ENCODE measurements at places on chromosomes 11 and 22.
A peak's percentile ranks its signal among the peaks of the same experiment; 100 is the strongest.

DNA sequence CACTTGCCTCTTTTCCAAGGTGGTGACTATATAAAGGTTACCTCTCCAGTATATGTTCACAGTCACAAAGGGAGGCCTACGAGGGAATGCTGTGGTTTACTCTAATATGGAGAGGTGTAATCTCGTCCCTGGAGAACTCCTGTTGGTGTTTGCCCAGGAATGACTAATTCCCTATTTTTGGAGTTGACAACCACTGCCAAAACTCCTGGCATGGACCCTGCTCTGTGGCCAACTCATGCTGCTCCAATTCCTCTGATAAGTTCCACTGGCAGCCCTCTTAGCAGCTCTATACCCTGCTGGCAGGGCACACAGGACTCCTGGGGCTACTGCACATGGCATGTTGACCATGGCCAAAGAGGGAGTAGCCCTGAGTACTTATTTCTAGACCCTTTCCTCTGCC lies 418.7 kb upstream of the ANO5 start:
- H3K27ac ChIP-seq: no peak overlapping the region
- H3K36me3 ChIP-seq: no peaks in the 10 kb centered on the region
- H3K27me3 ChIP-seq: no peaks in the 10 kb centered on the region

DNA sequence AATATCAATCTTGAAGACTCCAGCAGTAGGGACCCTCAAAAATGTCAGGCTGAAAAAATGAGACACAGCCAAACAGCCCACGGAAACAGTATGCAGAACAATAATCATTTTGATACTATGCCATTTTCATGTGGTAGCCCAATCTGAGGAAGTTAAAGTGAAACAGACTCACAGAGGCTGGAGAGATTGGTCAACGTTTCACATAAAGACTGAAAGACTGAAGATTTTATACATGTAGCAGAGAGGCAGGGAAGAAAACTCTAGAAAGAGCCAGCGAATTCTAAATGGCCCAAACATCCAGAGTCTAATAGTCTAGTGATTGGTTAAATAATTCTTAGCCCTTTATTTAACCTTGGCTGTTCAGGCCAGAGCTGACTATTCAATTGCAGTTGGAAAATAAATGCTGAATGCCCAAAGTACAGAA lies 49.4 kb downstream of the MAML2 start:
- no peaks in the 10 kb centered on the region for H3K4me1 ChIP-seq
- DNase-seq: no peak
- H3K4me3 ChIP-seq: no peak overlapping the region
- no peak overlapping the region for H3K27ac ChIP-seq

GRCh38 chr11:126082251-126083109 lies 19.8 kb upstream of the CDON start:
- no peaks in the 10 kb centered on the region for H3K36me3 ChIP-seq
- DNase-seq: no peak
- H3K4me3 ChIP-seq: no peak overlapping the region

DNA sequence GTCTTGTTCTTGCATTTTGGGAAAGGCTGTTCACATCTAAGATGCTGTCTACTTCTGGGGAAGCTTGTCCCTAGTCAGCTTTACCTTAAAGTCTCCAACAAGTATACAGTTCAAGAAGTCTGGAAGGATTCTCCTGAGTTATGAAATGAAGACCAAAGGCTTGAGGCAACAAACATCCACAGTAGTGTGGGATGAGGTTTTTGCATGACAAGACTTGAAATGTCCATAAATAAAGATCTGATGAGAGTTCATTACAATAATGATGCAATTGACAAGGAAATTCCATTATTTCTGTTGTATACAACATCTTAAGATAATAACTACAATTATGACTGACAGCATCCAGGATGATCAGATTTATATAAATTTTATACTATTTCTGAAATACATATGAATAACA lies 21.3 kb upstream of the KDM4E start:
- DNase-seq: no peak
- H3K27ac ChIP-seq: no peak overlapping the region
- no peak overlapping the region for H3K4me3 ChIP-seq
- H3K36me3 ChIP-seq: no peaks in the 10 kb centered on the region
- H3K4me1 ChIP-seq: no peaks in the 10 kb centered on the region

DNA sequence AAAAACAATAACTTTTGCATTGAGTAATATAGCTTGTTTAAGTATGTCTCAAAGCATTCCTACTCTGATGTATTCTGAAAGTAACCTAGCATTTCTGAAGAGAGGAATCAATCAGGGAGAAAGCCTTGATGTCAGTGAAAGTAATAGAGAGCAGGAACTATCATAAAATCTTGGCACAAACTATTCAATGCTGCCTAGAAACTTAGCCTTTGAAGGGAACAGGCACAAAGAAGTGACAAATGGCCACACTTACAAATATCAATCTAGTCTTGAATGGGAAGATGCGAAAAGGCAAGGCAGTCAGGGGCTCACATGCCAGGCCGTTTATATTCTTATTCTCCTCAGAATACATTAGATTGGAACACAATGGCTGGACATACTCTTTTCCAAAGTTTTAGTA lies 576.5 kb upstream of the ANO3 start:
- no peaks in the 10 kb centered on the region for H3K27me3 ChIP-seq
- no peaks in the 10 kb centered on the region for H3K4me1 ChIP-seq
- H3K36me3 ChIP-seq: no peaks in the 10 kb centered on the region
- DNase-seq: no peak
- H3K4me3 ChIP-seq: no peak overlapping the region

DNA sequence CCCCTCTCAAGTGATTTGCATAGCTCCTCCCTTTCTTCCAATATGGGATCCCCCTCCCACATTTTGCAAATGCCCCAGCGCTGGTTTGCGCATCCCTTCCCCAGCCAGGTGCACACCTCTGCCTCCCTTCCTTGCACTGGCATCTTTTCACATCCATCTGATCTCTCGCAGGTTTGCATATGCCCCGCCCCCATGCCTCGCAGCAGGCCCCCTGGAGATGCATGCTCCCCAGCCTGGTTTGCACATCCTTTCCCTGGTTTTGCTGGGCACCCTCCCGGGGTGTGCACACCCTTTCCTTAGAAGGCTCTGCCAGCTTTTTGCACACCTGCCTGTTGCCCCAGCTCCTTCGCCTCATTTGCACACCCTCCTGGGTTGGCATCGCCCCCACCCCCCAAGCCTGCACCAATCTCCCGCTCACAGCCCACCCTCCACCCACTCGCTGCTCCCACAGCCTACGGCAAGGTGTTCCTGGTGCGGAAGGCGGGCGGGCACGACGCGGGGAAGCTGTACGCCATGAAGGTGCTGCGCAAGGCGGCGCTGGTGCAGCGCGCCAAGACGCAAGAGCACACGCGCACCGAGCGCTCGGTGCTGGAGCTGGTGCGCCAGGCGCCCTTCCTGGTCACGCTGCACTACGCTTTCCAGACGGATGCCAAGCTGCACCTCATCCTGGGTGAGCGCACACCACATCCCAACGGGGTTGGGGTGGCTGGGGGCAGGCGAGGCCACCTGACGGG lies 917 bp downstream of the RPS6KA4 start:
- peaks cover 21% of the 10 kb centered on the region for H3K4me1 ChIP-seq
- peak overlapping the region; percentile 70 for H3K4me3 ChIP-seq
- H3K27me3 ChIP-seq: no peaks in the 10 kb centered on the region
- H3K27ac ChIP-seq: peak overlapping the region; percentile 97

GRCh38 chr22:20982563-20982882 lies 426 bp downstream of the LZTR1 start:
- H3K4me1 ChIP-seq: no peaks in the 10 kb centered on the region
- peaks cover 27% of the 10 kb centered on the region for H3K36me3 ChIP-seq
- peak overlapping the region; percentile 84 for H3K4me3 ChIP-seq
- no peak for DNase-seq
- H3K27ac ChIP-seq: peak overlapping the region; percentile 58

GRCh38 chr11:122046846-122047245 lies 69.2 kb downstream of the BLID start:
- H3K27ac ChIP-seq: peak overlapping the region; percentile 94
- H3K4me1 ChIP-seq: peaks cover 42% of the 10 kb centered on the region
- DNase-seq: no peak
- H3K4me3 ChIP-seq: no peak overlapping the region
